ENCODE measurements at places on chromosomes 1 and 21.

GRCh38 chr1:182175361-182175931 lies 113.9 kb upstream of the ZNF648 start:
- no peak for DNase-seq

DNA sequence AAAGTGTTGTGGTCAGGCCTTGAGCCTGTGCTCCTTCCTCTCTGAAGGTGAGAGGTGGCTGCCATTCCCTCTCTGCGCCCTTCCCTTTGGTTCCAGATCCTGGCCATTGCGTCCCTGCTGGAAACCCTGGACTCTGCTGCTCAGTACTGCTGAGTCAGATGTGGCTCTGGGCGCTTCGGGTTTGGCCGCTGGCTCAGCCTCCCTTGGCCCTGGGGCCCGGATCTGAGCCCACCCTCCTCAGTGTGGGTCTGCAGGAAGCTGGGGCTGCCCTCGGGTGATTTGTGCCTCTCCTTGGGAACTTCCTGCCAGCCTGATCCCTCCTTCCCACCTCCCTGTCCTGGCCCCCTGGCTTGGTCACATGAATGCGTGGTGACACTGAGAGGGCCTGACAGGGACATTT lies 32.2 kb downstream of the QSOX1 start:
- DNase-seq, result no peak

DNA sequence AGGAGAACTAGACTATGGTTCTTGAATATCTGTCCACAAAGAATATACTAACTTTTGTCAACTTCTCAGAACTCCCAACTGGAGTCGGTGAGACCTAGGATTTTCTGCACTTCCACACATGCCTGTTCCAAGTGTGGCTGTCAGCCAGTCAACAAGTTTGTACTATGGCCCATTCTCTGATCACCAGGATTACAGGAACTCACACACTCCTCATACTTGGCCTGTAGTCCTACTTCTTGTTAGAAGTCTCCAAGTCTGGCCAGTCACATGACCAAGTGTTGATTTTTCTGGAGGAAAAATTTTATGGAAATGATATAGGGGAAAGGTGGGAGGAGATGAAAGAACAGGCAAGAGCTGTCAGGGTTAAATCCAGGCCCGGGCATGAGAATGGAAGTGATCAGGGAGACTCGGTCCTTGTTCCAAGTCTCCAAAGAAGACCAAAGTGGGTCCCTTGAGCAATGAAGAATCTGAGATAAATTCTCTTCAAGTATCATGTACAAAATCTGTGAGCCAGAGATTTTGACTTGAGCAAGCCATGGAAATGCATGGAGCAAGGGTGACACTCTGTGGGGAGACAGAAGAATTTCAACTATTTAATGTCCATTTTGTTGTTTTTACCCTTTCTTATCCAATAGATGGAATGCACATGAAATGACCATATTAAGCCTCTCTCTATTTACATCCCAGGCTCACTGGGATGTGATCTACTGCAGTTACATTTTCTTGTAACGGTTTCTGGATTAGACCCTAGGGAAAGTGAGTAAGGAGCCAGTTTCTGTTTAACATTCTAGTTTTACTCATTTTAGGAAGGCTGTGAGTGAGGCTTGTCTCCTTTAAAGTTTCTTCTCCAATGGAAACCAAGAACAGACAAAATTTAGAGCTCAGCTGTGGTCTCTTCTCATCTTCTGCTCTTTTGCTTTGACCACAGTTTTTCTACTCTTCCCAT lies 320.9 kb downstream of the ASTN1 start:
- DNase-seq, result peak; percentile 42

GRCh38 chr1:197911857-197912696 lies 5.1 kb upstream of the LHX9 start:
- no peak for DNase-seq

DNA sequence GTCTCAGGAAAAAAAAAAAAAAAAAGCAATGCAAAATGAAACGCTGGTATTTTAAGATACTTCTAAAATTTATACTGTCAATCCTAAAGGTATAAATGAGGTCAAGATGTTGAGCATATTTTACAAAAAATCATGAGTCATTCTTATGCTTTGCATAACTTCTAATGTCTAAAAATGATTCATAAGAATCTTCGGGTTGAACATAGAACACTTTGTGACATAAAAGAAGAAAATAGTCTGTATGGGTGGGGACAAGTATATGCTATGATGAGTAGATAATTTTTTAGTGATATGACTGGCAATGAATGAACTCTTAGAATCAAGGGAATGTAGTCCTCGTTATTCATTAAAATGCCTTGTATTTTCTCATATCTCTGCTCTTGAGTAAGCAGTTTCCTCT lies 416.9 kb upstream of the USP24 start:
- DNase-seq, result peak; percentile 51

GRCh38 chr21:17524635-17525034 lies 11.8 kb downstream of the CXADR start:
- DNase-seq, result no peak

DNA sequence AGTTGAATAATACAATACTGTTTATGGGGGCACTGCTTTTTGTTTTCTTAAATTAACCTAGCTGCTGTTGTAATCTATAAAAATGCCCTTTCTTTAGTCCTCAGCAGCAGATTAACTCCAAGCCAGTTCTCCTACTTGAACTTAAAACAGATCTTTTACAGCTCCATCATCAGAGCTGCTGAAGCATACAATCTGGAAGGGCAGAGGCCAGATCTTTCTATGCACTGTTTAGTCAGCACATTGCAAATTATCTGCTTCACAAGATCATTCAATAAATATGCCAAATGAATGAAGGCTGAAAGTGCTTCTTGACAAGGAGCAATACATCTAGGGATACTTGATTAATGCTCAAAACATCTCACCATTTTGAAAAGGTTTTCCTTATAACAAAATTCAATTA lies 115.8 kb downstream of the PLPPR5 start:
- no peak for DNase-seq

GRCh38 chr1:169487133-169487532 lies 1.4 kb upstream of the SLC19A2 start:
- no peak for DNase-seq

- DNase-seq, result peak; percentile 83
Measured at GRCh38 chr1:116881879-116882520, 27.7 kb upstream of the PTGFRN start.

- peak; percentile 67 for DNase-seq
Measured at GRCh38 chr1:198153103-198153502, 3.7 kb upstream of the NEK7 start.

DNA sequence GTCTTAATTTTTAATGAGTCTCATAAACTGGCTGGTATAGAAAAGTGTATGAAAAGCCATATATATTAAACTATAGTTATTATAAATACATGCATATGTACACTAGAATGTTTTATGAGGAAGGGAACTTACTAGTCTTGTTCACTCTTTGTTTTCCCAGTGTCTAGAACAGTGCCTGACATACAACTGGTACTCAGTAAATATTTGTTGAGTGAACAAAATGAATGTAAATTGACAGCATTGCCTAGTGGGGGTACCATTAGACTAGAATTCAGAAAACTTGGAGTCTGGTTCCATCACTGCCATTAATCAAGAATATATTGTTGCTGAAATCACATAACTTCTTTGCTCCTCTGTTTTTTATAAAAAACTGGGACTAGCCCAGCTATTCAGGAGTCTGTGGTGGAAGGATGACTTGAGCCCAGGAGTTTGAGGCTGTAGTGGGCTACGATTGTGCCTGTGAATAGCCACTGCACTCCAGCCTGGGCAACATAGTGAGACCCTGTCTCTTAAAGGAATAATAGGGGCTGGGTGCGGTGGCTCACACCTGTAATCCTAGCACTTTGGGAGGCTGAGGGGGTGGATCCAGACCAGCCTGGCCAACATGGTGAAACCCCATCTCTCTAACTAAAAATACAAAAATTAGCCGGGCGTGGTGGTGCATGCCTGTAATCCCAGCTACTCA lies 51.1 kb downstream of the NFIA start:
- no peak for DNase-seq

- no peak for DNase-seq
Measured at GRCh38 chr1:114154963-114155322, 1.3 kb upstream of the SYT6 start.

GRCh38 chr1:193320270-193320669 lies 133.9 kb upstream of the B3GALT2 start:
- DNase-seq, result no peak

DNA sequence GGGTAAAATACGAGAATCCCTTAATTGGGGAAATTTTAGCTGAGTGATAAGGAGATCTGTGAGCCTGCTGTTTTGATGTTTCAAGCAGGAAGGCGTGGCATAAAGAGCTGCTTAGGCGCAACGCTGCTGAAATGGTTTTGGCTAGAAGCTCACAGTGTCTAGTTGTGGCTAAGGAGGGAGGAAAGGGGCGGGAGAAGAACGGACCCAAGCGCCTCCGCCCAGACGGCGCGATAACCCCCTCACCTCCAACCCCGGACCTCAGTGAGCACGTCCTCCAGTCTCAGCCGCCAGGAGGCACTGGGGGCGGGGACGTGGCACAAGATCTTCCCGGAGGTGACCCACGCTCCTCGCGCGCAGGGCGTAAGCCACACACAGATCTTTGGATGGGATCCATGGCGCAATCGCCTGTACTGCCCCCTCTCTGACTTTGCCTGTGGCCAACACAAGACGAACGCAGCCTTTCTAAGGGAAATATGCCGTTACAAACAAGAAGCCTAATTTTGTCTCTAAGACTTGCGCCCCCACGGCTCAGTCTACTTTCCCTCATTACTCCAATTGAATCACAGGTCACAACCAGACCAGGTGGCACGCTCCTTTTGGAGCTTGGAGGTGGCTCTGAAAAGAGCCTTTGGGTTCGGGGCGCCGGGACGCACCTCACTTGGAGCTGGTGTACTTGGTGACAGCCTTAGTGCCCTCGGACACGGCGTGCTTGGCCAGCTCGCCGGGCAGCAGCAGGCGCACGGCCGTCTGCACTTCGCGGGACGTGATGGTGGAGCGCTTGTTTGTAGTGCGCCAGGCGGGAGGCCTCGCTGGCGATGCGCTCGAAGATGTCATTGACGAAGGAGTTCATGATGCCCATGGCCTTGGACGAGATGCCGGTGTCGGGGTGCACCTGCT lies 23.4 kb upstream of the RNF187 start:
- no peak for DNase-seq

DNA sequence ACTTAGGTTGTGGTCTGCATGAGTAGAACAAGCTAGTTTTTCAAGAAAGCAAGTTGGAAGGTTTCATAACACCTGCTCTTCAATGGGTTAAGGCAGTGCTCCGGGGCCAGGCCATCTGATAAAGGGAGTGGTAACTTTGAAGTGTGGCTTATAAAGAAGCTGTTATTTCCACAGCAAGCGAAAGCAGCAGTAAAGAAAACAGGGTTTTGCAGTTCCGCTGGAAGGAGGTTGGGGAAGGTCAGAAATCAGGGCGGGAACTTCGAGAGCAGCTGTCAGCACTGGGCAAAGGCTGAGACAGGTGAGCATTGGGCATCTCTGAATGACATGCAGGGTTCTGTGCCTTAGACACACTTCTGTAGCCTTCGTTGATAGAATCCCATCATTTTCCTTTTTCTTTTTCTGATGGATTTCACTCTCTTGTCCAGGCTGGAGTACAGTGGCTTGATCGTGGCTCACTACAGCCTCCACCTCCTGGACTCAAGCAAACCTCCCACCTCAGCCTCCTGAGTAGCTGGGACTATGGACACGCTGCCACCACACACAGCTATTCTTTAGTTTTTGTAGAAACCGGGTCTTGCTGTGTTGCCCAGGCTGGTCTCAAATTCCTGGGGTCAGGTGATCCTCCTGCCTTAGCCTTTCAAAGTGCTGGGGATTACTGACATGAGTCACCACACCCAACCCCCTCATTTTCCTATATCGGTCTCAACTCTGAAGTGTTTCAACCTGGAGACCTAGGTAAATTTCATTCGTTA lies 20.5 kb downstream of the TMEM51 start:
- no peak for DNase-seq

- DNase-seq, result no peak
Measured at GRCh38 chr21:33268737-33269441, 2.7 kb downstream of the IL10RB start.

GRCh38 chr1:62437273-62437940 lies 558 bp downstream of the USP1 start:
- no peak for DNase-seq

- DNase-seq, result no peak
Measured at GRCh38 chr1:152906023-152906565, 2.3 kb upstream of the IVL start.
